ENCODE measurements at places on chromosomes 13 and 19.

- no peak for DNase-seq
These were observed 5.6 kb upstream of the CCDC70 start for GRCh38 chr13:51856027-51856736.

- no peak for DNase-seq
These were observed 1540.9 kb upstream of the MIR17HG start for GRCh38 chr13:89806594-89806993.

DNA sequence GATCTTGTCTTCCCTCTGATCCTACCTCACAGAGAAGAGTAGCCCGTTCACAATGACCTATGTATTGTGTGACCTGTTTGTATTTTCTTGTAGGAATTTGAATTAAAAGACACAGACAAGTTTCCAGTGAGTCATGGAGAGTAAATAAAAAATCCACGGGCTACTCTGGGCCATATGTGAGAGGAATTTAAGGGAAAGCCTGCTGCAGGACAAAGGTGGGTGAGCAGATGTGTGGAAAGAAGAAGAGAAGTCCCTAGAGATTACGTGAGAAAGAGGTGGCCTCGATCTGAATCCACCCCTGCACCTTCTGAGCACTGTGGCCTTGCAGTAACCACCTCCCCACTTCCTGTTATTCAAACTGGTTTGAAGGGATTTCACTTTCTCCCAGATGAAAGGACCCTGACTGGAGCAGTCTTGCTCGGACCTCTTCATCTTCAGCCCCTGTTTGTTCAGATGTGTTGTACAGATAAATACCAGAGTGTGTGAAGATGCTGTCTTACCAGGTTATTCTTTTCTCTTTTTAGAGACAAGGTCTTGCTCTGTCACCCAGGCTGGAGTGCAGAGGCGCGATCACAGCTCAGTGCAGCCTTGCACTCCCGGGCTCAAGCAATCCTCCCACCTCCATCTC, 205.4 kb downstream of the PDS5B start:
- no peak for DNase-seq

- DNase-seq, result no peak
These were observed 397.1 kb downstream of the SLITRK5 start for GRCh38 chr13:88068316-88068715.

DNA sequence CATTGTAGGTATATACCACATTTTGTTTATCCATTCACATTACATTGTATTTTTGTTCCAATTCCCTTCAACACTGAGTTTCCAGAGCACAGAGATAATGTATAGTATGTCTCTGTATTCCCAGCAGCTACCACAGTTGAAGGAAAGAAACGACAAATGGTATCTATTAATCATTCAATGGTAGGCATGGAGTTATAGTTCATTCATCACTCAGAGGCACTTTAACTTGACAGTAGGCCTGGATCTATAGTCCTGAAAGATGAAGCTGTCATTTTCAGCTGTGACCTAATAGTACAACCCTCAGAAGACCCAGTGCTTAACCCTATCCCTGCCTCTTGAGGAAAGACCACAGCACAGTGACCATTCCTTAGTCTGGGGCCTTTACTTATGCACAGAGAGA, 163.0 kb upstream of the TMTC4 start:
- no peak for DNase-seq

DNA sequence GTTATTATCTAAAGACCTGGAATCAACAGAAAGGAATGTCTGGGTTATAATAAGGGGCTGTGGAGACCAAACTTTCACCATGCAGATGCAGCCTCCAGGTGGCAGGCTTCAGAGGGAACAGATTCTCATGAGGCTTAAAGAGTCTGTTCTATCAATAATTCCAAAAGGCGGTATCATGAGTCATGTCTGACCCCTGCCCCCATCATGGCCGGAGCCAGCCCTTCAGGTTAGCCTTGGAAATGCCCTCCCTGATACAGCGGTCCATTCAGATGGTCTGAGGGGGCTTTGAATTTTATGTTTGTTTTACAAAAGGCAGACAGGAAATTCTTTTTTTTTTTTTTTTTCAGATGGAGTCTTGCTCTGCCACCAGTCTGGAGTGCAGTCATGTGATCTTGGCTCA, 21.7 kb upstream of the LAMP1 start:
- DNase-seq, result no peak

DNA sequence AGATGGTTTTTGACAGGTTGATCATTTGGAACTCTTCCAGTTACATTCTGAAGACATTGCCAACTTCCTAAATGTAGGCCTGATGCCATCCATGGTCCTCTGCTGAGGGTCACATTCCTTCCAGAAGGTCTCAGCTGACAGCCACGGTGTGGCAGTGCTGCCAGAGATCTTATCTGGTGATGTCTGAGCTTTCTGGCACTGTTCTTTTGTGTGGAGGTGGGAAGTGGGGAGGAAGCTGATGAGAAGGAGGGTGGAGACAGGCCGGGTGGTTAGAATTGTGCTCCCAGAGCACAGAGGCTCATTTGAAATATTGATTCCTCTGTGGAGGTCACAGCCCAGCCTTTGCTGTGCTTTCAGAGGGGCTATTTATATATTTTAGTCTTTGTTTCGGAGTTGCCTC, 16.1 kb upstream of the MTIF3 start:
- DNase-seq, result no peak

GRCh38 chr19:56671613-56671994, at the start of gene ZNF835:
Gene ZNF835 (minus strand): TSS chr19:56671757. CDS start chr19:56665198, 6,559 bp downstream.
- DNase-seq, result peak; percentile 58

GRCh38 chr19:13053761-13054625, 48.7 kb downstream of the LYL1 start:
- no peak for DNase-seq

GRCh38 chr13:99894840-99895443, 76.6 kb downstream of the ZIC5 start:
- no peak for DNase-seq

- DNase-seq, result no peak
These were observed 2301.2 kb downstream of the PCDH9 start for GRCh38 chr13:64928696-64929499.

GRCh38 chr19:35557539-35558399, 5.7 kb downstream of the ATP4A start:
- DNase-seq, result peak; percentile 29

GRCh38 chr19:30431591-30431990, 59.4 kb downstream of the ZNF536 start:
- no peak for DNase-seq

- DNase-seq, result no peak
These were observed 232.6 kb upstream of the HTR2A start for GRCh38 chr13:47129461-47129860.

GRCh38 chr19:6433663-6434062, at the start of gene SLC25A41:
Gene SLC25A41 (minus strand): TSS chr19:6433763. CDS start chr19:6433693, 70 bp downstream.
- no peak for DNase-seq

DNA sequence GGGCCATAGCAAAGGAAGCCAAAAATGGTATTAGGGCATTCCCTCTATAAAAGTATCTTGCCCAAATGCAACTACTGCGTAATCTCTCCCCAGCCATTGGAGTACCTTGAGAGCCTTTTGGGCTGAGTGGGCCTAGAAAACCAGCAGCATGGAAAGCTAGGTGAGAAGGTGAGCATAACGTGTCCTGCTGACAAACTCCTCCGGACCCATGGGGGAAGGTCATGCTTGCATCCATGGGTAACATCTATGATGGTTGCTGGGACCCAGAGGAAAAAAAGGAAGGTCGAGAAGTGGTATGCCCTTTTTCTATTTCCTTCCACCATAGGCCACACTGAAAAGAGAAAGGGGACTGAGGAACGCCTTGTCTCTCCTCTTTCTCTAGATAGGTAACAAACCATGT, 57.4 kb downstream of the ZNF728 start:
- no peak for DNase-seq

DNA sequence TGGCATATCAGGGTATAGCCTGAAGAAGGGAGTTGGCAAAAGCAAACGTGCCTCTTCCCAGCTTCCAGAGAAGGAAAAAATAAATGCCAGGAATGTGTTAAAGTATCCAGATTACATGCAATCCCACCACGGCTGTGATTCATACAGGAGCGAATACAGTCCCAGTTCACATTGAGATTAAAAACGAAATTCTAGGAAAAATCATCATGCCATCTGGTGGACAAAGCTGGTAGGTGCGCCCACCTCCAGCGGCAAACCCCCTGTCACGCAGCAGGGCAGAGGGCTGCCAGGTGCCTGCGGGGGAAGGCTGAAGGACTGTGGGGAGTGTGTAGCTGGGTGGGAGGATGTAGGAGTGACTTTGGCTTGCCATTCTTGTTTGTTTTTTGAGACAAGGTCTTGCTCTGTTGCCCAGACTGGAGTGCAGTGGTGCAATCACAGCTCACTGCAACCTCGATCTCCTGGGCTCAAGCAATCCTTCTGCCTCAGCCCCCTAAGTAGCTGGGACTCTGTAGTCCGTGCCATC, 6.4 kb upstream of the DMWD start:
- DNase-seq, result peak; percentile 47

DNA sequence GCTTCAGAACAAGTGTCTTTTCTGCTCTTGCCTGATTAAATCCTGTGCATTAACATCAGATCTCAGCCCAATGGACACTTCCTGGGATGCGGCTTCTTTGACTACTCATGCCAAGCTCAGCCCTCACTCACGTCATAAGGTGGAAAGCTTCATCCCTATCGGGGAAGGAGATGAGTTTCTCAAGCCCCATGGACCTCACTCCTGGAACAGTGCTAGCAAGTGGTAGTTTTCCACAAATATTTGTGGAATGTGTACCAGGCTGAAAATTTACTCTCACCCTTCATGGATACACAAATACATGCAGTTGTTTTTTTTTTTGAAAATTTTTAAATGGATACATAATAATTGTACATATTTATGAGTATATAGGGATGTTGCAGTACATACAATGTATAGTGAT, 34.6 kb upstream of the FARP1 start:
- no peak for DNase-seq

- no peak for DNase-seq
These were observed 7.4 kb upstream of the ESD start for GRCh38 chr13:46804391-46804815.

DNA sequence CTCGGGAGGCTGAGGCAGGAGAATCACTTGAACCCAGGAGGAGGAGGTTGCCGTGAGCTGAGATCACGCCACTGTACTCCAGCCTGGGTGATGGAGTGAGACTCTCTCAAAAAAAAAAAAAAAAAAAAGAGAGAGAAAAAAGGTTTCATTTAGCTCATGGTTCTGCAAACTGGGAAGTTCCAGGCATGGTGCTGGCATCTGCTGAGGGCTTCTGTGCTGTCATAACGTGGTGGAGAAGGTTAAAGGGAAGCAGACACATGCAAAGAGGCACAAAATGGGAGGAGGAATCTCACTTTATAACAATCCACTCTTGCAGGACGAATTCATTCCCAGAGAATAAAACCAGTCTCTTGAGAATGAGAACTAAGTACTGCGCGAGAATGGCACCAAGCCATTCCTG, 34.9 kb upstream of the SIAH3 start:
- no peak for DNase-seq

GRCh38 chr13:113053801-113054604, 51.6 kb upstream of the F7 start:
- no peak for DNase-seq

- DNase-seq, result no peak
These were observed 125.1 kb downstream of the AKAP11 start for GRCh38 chr13:42396901-42397655.

DNA sequence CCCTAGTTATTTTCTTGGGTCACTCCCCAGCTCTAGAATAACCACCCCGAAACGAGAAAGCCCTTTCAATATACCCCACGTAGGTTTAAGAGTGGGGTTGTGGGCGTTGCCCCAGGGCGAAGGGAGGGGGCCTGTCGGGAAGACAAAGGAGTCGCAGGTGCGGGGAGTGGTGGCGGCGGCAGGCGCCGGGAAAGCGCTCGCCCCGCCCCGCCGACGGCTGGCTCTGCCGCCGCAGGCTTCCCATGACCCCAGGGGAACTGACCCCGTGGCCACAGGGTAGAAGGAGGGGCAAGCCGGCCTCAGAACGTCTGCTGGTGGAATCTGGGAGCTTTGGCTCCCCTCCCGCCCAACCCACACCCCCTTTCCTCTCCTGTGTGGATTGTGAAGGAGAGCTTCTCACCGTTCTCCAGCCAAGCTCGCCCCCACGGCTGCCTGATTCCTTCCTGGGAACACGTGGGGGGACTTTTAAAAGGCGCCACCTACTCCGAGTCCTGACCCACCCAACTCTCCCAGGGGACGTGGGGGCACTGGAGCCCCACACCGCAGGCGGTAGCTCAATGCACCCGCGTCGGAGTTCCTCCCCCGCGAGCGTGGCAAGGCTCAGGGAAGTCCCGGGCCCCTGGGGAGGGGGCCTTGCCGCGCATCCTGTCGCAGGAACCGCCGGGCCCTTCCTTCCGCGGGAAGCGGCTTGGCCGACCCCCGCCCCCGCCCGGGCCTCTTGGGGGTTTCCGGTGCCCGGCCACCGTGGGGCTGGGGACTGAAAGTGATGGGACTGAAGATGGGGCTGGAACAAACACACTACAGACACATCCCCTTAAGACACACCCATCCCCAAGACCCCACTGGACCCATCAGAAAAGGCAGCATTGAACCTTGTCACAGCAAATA, 5.5 kb downstream of the IER2 start:
- peak; percentile 54 for DNase-seq
